Activated B cell treated with CpG ODN at 0.5 μM for 24 hours (primary cell): ENCODE measurements at places on chromosomes 6 and 20.

- no peak for DNase-seq
Observed at GRCh38 chr6:193180-193579, 99.1 kb upstream of the DUSP22 start.

DNA sequence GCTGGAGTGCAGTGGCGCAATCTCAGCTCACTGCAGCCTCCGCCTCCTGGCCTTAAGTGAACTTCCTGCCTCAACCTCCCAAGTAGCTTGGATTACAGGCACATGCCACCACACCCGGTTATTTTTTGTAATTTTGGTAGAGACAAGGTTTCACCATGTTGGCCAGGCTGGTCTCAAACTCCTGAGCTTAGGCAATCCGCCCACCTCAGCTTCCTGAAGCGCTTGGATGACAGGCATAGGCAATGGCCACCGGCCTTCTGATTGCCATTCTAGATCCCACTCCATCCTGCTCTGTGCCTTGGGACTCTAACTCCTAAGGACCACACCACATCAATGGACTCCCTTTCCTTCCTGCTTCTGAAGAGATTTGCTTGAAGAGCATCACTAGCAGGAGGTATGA lies 60.6 kb downstream of the SEL1L2 start:
- no peak for DNase-seq

GRCh38 chr20:59247731-59248684 lies 52.4 kb upstream of the EDN3 start:
- DNase-seq, result no peak

GRCh38 chr6:116542426-116542825 lies 3.1 kb downstream of the TRAPPC3L start:
- no peak for DNase-seq

- DNase-seq, result no peak
Observed at GRCh38 chr6:53042112-53042511, 23.1 kb upstream of the FBXO9 start.

DNA sequence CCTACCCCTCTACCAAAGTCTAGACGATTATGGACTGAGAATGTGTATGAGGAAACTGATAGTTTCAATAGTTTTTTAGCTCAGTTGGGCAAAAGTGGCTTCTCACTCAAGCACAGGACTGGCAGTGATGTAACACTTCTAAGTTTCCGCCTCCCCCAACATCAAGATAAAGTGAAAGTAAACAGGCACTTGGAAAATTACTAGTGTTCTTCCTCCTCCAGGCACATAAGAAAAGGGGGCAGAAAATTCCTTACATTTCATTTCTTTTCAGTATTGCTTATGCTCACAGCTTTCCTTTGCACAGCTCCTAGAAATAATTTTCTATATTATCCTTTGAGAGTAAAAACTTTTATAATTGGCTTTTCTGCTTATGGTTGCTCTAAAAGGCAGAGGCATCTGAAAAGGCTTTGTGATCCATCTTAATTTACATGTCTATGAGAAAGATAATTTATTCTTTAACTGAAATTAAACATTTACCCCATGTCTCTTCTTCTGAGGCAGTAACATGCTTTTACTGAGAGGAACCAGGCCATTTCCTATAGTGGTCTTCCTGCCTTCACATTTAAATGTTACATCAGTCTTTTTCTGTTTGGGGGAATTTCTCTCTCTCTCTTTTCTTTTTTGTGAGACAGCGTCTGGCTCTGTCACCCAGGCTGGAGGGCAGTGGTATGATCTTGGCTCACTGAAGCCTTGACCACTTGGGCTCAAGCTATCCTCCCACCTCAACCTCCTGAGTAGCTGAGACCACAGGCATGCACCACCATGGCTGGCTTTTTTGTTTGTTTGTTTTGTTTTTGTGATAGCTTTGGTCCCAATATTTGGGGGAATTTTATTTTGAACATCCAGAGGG lies 65.0 kb upstream of the EEF1A1 start:
- no peak for DNase-seq

DNA sequence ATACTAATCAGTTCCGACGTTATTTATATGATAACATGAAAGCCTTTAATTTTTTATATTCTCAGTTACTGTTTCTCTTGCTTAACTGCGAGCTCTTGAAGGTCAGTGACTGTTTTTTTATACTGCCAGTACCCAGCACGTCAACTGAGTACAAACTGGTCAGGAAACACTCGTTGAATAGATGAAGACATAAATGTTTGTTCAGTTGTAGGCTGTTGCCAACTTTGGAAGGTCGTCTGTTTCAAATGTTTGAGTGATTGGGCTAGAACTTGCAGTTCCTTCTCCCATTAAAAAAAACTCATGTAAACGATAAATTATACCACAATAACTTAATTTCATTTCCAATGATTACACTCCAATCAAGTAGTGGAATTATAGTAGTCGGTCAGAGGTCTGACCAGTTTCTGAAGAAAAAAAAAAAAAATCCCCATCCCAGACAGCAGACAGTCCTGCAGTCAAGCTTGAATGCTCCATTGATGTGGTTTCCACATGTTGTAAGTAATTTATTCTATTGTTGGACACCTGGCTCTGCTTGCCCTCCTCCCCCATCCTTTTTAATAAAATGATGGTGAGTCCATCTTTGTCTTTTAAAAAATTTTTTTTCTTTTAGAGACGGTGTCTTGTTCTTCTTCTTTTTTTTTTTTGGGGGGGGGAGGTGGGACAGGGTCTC lies 81.1 kb downstream of the SASH1 start:
- no peak for DNase-seq

DNA sequence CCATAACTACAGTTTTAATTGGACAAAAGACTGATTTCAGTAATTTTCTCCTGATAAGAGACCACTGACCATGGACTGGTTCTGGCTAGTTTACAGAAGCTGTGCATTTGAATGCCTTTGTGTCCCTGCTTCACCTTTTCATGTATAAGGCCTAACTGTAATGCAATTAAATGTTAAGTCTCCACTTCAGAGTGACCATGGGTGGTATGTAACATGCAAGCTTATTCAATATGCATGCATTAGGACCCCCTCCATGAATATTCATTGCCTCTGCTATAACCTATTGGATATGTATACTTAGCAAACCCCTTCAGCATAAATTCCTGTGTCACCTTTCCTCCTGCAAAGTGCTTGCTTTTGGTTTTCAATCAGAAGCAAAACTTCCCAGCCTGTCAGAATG lies 2.2 kb downstream of the UBD start:
- DNase-seq, result no peak

DNA sequence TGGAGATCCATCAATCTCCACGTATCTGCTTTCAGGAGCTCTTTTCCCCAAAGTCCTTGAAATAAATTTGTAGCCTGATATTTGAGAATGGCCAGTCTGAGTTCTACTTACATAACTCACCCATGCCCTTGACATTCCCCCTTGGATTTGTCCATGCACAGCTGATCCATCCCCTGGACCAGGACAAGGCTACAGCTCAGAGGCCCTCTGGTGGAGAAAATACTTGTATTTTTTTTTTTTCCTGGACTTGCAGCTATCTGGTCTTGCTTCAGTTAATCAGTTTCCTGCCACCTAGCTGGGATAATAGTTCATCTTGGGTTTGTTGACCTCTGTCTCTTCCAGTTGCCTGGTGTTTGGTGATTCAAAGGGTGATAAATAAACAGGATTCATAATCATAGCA lies 467.6 kb downstream of the DHX35 start:
- DNase-seq, result no peak

- no peak for DNase-seq
Observed at GRCh38 chr6:7106215-7106751, 1.5 kb upstream of the RREB1 start.

DNA sequence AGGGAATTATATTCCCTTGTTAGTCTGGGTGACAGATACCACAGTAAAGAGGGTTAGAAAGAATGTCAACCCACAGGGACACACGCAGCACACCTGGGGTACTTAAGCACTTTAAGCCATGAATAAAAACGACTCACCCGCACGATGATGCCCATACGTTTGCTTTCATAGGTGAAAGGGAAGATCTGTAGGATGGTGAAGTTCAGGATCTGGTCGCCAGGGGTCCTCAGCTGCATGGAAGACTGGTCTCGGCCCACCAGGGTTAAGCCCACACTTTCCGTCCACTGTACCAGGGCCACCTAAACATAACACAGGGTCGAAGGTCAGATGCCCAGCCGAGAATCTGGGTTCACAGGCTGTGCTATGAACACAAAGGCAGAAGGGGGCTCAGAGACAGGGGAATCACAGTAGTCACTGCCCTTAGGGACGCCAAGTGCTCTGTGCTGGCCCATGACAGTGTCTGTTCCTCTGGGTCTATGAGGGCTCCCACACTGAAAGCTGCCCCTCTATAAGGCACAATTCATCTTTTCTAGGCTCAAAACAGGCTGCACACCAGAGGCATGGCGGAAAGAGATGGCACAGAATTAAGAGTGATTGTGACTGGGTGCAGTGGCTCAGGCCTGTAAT lies 96.8 kb upstream of the NFATC2 start:
- DNase-seq, result peak; percentile 33

DNA sequence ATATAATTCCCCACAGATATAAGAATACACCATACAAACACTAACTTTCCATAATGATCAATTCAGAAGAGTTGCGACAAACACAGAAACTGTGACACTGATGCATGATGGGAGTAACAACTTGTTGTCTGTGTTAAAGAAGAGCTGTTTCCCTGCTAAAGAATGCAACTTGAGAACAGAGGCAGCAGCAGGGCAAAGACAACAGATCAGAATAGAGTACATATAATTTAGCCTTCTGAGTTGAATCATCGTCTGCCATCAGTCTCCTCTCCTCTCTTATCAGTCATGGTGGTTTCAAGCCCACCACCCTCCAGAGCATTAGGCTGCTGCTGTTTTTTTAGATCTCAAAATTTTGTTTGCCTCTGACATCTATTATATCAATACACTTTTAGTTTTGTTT lies 280.4 kb downstream of the UBE3D start:
- no peak for DNase-seq

DNA sequence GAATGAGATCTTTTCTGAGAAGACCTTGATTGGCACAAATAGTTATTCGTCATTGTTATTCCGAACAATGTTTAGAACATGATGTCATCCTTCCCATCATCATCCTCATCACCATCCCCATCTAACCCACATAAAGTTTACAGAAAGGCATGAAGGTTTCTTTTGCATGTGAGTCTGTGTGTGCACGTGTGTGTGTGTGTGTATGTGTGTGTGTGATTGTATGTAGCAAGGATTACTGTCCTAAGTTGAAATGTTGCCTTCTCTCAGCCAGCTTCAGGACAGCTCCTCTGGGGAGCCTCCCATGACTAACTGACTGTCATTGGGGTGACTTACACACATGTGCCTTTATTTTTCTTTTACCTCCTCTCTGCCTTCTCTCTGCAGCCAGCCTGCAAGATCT lies 113.5 kb downstream of the SLC22A3 start:
- no peak for DNase-seq

GRCh38 chr6:84777888-84778287 lies 13.5 kb upstream of the TBX18 start:
- DNase-seq, result no peak

DNA sequence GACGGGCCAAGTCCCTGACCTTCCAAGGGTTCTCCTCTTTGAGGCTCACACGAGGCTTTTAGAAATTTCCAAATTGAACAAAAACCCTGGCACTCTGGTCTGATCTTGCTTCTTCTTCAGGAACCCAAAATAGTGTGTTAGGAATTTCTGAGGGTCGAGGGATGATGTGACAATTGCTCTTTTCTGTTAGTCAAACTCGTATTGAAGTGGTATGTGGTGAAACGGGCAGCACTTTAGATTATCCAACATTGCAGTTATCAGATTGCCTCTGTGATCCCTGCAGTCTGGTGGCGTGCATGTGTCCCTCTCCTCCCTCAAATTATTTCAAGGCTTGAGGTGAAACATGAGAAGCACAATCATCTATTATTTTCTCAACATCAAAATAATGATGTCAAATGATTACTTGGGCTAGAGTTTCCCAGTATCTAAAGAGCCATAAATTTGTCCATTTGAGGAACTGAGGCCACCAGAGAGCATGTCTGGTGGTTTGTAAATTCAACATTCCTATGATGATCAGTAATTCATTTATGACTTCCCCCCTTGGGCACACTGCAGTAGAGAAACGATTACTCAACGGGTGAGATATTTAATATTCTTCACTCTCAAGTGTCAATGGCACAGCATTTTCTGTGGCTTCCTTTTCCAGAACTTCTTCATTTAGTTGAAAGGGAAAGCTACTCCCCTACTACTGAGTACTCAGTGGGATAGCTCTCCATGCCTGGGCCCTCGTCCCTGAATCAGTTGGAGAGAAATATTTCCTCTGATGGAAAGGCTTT lies 308.6 kb upstream of the MAP3K7 start:
- no peak for DNase-seq

GRCh38 chr20:48180024-48180423 lies 394.7 kb upstream of the SULF2 start:
- no peak for DNase-seq

DNA sequence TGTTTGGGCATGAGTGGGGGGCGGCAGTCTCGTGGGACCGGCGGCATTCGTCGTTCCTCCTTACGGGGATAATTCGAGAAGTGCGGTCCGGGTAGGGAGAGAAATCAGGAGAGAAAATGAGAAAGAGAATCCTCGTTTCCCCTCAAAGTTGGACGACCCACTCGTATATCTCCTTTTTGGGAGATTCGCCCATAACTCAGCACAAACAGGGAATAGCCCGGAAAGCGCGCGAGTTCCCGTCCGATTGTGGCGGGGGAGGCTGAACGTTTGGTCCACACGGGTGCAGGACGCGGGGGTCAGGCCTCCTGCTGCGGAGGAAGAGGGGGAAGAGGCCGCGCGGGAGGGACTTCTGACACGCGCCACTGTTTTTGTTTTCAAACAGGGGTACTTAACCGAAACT lies 42.4 kb downstream of the POPDC3 start:
- no peak for DNase-seq

DNA sequence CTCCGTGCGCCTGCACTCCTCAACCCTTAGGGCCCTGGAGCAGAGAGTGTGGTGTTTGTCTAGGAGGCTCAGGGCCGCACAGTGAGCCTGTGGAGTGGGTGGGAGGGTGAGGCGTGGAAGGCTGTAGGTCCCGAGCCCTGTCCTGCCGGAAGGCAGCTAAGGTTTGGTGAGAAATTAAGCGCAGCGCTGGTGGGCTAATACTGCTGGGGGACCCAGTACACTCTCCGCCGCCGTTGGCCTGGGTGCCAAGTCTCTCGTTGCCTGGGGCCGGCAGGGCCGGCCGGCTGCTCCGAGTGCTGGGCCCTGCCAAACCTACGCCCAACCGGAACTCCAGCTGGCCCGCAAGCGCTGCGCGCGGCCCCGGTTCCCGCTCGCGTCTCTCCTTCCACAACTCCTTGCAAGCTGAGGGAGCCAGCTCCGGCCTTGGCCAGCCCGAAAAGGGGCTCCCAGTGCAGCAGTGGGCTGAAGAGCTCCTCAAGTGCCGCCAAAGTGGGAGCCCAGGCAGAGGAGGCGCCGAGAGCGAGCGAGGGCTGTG lies 40.4 kb upstream of the MCUR1 start:
- DNase-seq, result no peak

DNA sequence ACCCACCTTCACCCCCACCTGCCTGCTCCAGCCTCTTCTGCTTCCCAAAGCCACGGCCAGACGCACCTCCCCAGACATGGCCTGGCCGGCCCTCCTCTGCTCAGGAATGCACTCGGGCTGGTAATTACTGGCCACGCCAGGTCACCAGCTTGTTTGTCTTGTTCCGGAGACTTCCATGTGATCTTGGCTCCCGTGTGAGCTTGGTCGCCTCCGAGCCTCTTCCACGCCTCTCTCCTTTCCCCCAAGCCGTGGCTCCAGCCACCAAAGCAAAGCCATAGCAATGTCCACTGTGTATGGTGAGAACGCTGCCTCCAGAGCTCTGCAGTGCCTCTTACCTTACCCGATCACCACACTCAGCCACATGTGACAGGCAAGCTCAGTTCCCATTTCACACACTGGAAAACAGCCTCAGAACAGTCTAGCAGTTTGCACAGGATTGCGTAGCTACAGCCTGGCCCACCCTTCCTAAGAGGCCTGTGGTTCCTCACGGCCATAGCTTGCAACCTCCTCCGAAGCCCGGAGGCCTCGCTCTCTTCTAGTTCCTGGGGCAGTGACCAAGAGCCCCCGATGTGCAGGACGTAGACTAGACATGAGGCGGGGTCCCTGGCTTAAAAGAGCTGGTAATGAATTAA lies 48.1 kb upstream of the AFDN start:
- no peak for DNase-seq
